ENCODE measurements at places on chromosomes 3 and 15.

DNA sequence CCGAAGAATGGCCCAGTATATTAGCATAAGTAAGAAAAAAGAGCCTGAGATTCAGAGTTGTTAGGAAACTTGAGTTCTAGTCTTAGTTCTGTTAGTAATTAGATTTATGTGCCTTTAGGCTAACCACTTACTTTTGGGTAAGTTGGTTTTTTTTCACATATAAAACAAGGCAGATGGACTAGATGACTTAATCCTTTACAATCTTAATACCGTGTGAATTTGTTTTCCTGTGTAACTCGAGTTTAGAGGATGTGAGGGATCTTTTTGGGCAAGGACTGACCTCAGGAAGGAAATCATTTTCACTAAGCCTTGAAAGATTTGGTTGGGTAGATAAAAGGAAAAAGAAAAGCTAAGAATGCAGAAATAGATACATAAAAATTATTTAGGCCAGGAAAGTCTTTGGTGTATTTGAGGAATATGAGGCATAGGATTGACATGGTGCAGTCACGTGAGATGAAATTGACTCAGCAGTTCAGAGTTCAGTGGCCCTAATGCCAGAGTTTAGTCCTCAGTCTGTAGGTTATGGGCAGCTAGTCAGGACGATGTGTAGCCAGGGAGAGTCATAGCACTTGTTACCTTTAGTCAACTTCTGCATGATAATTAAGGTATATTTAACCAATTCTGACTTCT is 34.6 kb downstream of the PAK2 start:
- no peak for DNase-seq

DNA sequence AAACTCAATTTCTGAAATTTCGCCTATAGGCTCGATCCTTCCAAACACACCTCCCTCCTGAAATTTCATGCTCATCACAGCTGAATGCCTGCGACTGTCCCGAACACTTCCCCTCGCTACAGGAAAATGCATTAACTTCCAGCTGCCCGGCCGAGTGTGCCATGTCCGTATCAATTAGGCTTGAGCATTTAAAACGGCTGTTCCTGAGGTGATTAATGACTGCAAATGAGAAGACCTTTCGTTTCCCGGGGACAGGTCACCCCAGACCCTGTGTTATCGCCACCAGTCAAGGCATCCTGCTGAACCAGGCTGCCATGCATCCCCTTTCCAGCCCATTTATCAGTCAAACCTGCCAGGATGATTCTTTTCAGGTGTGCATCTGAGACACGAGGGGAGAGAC is 63.3 kb downstream of the THBS1 start:
- DNase-seq: no peak

DNA sequence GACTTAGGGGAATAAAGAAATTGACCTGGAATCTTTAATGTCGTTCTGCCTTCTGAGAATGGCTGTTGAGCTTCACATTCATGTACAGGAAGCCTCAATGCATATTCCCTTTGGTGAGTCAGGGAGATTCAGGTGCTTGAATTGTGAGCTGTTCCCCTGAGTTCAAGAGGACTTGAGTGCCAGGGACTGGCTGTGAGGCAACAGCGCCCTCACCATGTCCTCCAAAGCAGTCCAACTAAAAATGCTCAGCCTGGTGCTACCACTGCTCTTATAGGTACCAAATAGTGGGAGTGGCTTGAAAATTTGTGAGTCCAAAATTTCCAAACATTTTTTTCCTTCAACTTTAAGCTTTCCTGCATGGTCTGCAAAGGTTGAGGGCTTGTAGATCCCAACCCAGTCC is 54.1 kb downstream of the LEO1 start:
- no peak for DNase-seq

- DNase-seq: no peak
These were observed 45.9 kb downstream of the SUMF1 start for GRCh38 chr3:4421121-4421520.

DNA sequence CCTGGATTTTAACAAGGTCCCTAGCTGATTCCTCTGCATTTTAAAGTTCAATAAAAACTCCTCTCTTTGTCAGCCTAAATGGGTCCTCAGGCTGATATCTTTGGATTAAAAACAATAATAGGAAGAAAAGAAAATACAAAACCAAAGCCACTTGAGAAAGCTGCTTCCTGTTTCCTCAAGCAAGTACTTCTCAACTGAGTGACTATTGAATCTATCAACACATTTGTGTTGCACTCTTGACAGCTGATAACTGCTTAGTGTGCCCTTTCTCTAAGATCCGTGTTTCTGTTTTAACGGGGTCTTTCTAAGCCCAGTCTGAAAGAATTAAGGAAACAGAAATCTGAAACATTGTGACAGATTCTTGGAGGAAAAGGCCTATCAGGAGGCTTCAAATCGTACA is 410.7 kb downstream of the GRM7 start:
- DNase-seq: no peak

GRCh38 chr3:125309476-125309875 is 65.6 kb downstream of the ZNF148 start:
- no peak for DNase-seq

- DNase-seq: no peak
These were observed 389.0 kb downstream of the LSAMP start for GRCh38 chr3:116056280-116056679.

- no peak for DNase-seq
These were observed 63.8 kb downstream of the LPP start for GRCh38 chr3:188217726-188218125.

- no peak for DNase-seq
These were observed 58.5 kb upstream of the KLF13 start for GRCh38 chr15:31268108-31268501.

- no peak for DNase-seq
These were observed 39.6 kb downstream of the CLDN11 start for GRCh38 chr3:170458285-170458684.

Measured in SJSA1 (cell line).